ENCODE measurements at places on chromosomes 13 and 19.

DNA sequence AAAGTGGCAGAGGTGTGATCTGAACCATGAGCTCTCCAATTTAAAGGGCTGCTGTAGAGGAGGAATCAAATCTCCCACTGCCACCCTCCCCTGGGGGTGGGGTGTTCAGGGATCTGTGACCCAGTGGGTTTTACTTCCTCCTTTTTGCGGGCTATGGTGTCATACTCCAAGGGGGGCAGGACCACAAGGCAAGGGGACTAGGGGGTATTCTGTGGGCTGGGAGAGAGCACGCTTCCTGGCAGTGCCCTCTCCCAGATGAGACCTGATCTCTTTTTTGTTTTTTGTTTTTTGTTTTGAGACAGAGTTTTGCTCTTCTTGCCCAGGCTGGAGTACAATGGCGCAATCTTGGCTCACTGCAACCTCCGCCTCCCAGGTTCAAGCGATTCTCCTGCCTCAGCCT, 10.3 kb downstream of the PLD3 start:
- H3K27me3 ChIP-seq = no peaks in the 10 kb centered on the region
- H3K4me1 ChIP-seq = peaks cover 5% of the 10 kb centered on the region
- no peak overlapping the region for H3K27ac ChIP-seq
- H3K4me3 ChIP-seq = no peak overlapping the region
- no peak for DNase-seq
- H3K36me3 ChIP-seq = no peaks in the 10 kb centered on the region

DNA sequence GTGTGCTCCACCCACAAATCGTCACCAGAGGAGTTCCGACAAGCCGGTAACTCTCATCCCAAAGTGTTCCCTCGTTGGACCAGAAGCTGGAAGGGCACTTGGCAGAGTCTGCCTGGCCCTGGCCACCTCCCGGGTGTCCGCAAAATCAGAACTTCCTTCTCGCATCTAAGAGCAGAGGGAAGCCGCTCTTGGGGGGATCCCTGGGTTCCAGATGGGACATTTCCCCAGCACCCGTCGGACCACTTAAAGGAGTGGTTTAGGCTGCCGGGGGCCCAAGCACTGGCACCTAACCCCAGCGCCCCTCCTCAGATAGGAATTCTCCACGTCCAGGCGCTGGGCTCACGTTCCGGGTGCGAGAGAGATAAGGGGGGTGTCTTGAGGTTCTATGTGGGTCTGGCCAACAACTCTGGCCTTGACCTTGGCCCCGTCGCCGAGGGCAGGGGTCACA, 857 bp upstream of the MAP2K7 start:
- H3K27me3 ChIP-seq = no peaks in the 10 kb centered on the region
- peaks cover 35% of the 10 kb centered on the region for H3K4me1 ChIP-seq
- peak overlapping the region; percentile 89 for H3K27ac ChIP-seq
- no peaks in the 10 kb centered on the region for H3K36me3 ChIP-seq
- DNase-seq = no peak

GRCh38 chr13:70311191-70311590, 202.9 kb upstream of the KLHL1 start:
- no peaks in the 10 kb centered on the region for H3K4me1 ChIP-seq
- no peak overlapping the region for H3K27ac ChIP-seq
- H3K27me3 ChIP-seq = no peaks in the 10 kb centered on the region
- DNase-seq = no peak
- H3K36me3 ChIP-seq = no peaks in the 10 kb centered on the region
- no peak overlapping the region for H3K4me3 ChIP-seq

DNA sequence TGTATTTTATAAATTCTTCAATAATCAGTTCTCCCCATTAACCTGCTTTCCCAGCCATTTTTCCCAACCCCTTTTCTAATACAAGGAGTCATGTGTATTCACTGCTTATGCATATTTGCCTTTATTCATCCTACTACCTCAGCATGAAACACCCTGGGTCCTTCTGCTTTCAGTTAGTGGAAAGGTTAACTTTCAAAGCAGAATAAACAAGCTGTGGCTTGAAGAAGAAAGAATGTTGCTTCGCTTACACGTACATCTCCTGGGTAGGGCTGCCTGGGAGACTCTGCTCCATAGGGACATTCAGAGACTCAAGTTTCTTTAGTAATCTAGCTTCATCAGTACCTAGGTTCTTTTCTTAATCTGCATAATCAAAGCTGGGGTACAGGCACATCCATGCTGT, 567.8 kb upstream of the SLC10A2 start:
- H3K36me3 ChIP-seq = no peaks in the 10 kb centered on the region
- no peak for DNase-seq
- no peak overlapping the region for H3K4me3 ChIP-seq
- H3K27ac ChIP-seq = no peak overlapping the region
- no peaks in the 10 kb centered on the region for H3K4me1 ChIP-seq
- no peaks in the 10 kb centered on the region for H3K27me3 ChIP-seq

DNA sequence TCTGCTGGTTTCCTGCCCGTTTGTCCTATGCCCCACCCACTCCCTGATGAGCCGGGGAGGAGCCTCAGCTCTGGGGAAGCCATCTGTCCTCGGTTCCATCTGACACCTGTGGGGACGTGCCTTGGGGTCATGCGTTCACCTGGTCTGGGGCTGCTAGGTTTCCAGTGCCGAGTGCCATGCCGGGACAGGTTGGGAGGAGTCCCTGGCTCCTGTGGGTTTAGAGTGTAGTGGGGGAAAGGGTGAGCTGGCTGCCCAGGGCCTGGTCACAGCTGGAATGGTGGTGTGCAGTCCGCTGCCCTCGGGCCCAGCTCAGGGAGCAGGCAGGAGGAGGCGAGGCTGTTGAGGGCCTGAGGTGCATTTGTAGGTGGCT, 2.5 kb downstream of the KDM4B start:
- no peak for DNase-seq
- H3K36me3 ChIP-seq = no peaks in the 10 kb centered on the region
- peaks cover 27% of the 10 kb centered on the region for H3K4me1 ChIP-seq
- H3K4me3 ChIP-seq = peak overlapping the region; percentile 39
- H3K27me3 ChIP-seq = no peaks in the 10 kb centered on the region
- peak overlapping the region; percentile 41 for H3K27ac ChIP-seq

GRCh38 chr13:41465241-41465847, 8.0 kb downstream of the RGCC start:
- peaks cover 30% of the 10 kb centered on the region for H3K36me3 ChIP-seq
- peak overlapping the region; percentile 91 for H3K27ac ChIP-seq
- peaks cover 92% of the 10 kb centered on the region for H3K4me1 ChIP-seq
- H3K27me3 ChIP-seq = no peaks in the 10 kb centered on the region
- peak overlapping the region; percentile 79 for H3K4me3 ChIP-seq

- no peak for DNase-seq
- no peak overlapping the region for H3K4me3 ChIP-seq
These were observed 6.7 kb downstream of the SIGLEC6 start for GRCh38 chr19:51524666-51525264.

GRCh38 chr13:110340812-110341444, 33.8 kb downstream of the COL4A2 start:
- DNase-seq = no peak
- H3K4me3 ChIP-seq = no peak overlapping the region
- no peak overlapping the region for H3K27ac ChIP-seq
- H3K4me1 ChIP-seq = peaks cover 21% of the 10 kb centered on the region

DNA sequence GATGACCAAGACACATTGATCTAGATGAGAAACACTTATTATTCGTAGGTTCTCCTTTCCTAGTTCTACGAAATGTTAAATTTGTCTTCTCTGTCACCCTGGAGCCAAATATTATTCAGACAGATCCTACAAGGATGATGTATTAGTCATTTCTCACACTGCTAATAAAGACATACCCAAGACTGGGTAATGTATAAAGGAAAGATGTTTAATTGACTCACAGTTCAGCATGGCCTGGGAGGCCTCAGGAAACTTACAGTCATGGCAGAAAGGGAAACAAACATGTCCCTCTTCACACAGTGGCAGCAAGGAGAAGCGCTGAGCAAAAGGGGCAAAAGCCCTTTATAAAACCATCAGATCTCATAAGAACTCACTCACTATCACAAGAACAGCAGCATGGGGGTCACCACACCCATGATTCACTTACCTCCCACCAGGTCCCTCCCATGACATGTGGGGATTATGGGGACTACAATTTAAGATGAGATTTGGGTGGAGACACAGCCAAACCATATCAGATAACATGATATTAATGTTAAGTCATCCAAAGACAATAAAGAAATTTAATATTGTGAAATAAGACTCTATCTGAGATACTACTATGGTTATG, 1248.8 kb upstream of the SLC10A2 start:
- no peaks in the 10 kb centered on the region for H3K27me3 ChIP-seq
- no peak overlapping the region for H3K4me3 ChIP-seq
- no peaks in the 10 kb centered on the region for H3K4me1 ChIP-seq
- DNase-seq = no peak

DNA sequence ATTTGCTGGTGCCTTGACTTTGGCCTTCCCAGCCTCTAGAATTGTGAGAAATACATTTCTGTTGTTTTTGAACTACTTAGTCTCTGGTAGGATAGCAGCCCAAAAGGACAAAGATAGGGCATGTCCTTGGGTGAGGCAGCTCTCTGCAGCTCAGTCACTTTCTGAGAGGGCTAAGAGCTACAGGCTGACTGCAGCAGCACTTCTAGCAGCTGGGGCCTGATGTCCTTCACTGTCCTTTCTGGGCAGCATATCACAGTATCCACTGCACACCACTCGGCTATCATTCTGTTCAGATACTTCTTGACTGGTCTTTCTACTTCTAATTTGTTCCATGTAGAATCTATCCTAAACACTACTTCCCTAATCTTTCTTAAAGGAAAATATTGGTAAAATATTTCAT, 68.5 kb upstream of the CLDN10 start:
- no peak overlapping the region for H3K27ac ChIP-seq
- no peak for DNase-seq
- H3K4me1 ChIP-seq = no peaks in the 10 kb centered on the region
- H3K36me3 ChIP-seq = no peaks in the 10 kb centered on the region
- no peak overlapping the region for H3K4me3 ChIP-seq

DNA sequence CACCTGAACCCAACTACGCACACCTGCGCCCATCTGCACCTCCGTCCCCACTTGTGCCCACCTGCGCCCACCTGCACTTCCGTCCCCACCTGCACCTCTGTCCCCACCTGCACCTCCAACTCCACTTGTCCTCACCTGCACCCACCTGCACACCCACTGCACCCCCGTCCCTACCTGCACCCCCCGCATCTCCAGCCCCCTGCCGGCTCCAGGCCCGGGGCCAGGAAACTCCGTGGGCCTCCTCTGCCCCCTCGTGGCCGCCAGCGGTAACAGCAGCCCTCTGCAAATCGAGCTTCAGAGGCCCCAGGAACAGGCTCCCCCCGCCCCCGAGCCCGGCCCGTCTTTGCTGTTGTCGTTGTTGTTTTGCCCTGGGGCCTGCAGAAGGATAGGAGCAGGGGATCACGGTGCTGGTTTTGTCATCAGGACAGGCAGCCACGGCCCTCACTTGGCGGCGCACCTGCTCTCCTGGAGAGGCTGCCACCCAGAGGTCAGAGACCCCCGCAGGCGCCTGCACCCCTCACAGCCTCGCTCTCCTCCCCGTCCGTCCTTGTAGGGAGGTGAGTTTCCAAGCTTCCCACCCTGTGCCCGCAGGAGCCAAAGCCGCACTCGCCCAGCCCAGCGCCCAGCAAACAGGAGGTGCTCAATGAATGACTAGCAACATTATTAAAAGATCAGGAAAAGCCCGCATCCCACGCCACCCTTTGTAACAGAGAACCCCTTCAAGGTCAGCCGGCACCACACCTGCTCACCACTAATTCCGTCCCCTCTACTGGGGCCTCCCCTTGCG, 65.4 kb downstream of the GNG7 start:
- H3K36me3 ChIP-seq = no peaks in the 10 kb centered on the region
- H3K4me1 ChIP-seq = peaks cover 10% of the 10 kb centered on the region
- DNase-seq = peak; percentile 68
- H3K27ac ChIP-seq = no peak overlapping the region
- no peaks in the 10 kb centered on the region for H3K27me3 ChIP-seq

GRCh38 chr19:9205501-9206113, 13.8 kb downstream of the OR7D4 start:
- H3K4me1 ChIP-seq = no peaks in the 10 kb centered on the region
- DNase-seq = peak; percentile 58
- no peak overlapping the region for H3K4me3 ChIP-seq
- no peaks in the 10 kb centered on the region for H3K36me3 ChIP-seq
- H3K27me3 ChIP-seq = no peaks in the 10 kb centered on the region

- no peaks in the 10 kb centered on the region for H3K36me3 ChIP-seq
- H3K4me1 ChIP-seq = no peaks in the 10 kb centered on the region
- H3K27ac ChIP-seq = no peak overlapping the region
- H3K4me3 ChIP-seq = no peak overlapping the region
- no peaks in the 10 kb centered on the region for H3K27me3 ChIP-seq
These were observed 11.0 kb upstream of the SERPINE3 start for GRCh38 chr13:51328488-51328887.

- H3K4me3 ChIP-seq = no peak overlapping the region
- no peaks in the 10 kb centered on the region for H3K36me3 ChIP-seq
- H3K4me1 ChIP-seq = peaks cover 17% of the 10 kb centered on the region
- DNase-seq = no peak
- H3K27ac ChIP-seq = no peak overlapping the region
These were observed 13.6 kb downstream of the C19orf25 start for GRCh38 chr19:1465191-1466016.

- no peaks in the 10 kb centered on the region for H3K36me3 ChIP-seq
- H3K4me3 ChIP-seq = no peak overlapping the region
These were observed 48.8 kb downstream of the TPT1 start for GRCh38 chr13:45292176-45292575.

- H3K36me3 ChIP-seq = no peaks in the 10 kb centered on the region
- peak; percentile 95 for DNase-seq
- H3K27ac ChIP-seq = peak overlapping the region; percentile 48
- H3K27me3 ChIP-seq = no peaks in the 10 kb centered on the region
- H3K4me3 ChIP-seq = no peak overlapping the region
These were observed 1.5 kb upstream of the ATP5F1D start for GRCh38 chr19:1239796-1240737.

GRCh38 chr13:94119360-94119936, 360.0 kb downstream of the DCT start:
- DNase-seq = no peak
- no peak overlapping the region for H3K4me3 ChIP-seq
- no peaks in the 10 kb centered on the region for H3K36me3 ChIP-seq
- no peaks in the 10 kb centered on the region for H3K4me1 ChIP-seq
- no peaks in the 10 kb centered on the region for H3K27me3 ChIP-seq
